ENCODE measurements at places on chromosomes 6 and 20. TPM values are rescaled to one million over a fixed set of nuclear protein-coding genes. Genes with fewer than 3 reads are reported as not detected.
A peak's percentile ranks its signal among the peaks of the same experiment; 100 is the strongest.

NCR2 gene
- total RNA-seq, result not detected

TXLNB gene
- 0.81 TPM for total RNA-seq

MAP7 gene
- 5.1 TPM for total RNA-seq

HLA-DQA2 gene
- total RNA-seq, result 1.4 TPM

LRRC73 gene
- total RNA-seq, result 0.54 TPM

CDC25B gene
- total RNA-seq, result 28.4 TPM

MOXD1 gene
- 17.3 TPM for total RNA-seq

FAM83C gene
- not detected for total RNA-seq

C6orf118 gene
- total RNA-seq, result not detected

RSPH3 gene
- 4.7 TPM for total RNA-seq

MLN gene
- total RNA-seq, result not detected

C6orf89 gene
- 53.6 TPM for total RNA-seq

DNA sequence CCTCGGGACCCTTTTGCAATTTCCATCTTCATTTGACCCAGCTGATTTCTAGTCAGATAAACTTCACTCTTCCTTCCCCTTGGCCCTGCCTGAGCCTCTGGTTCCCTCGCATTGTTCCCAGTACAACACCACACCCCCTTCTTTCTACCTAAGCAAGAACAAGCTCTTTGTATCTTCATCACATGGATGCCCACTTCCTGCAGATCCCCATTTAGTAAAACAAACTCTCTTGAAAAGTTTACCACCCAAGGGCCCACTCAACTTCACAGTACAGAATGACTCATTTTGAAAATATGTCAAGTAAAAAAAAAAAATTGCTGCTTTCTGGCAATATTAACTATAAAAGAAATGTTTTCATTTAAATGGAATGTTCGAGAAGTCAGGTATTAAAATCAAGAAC lies 5.2 kb downstream of the FAXC start:
- no peak overlapping the region for H3K4me3 ChIP-seq
- no peaks in the 10 kb centered on the region for H3K36me3 ChIP-seq
- no peak overlapping the region for H3K27ac ChIP-seq
- no peaks in the 10 kb centered on the region for H3K27me3 ChIP-seq
- no peaks in the 10 kb centered on the region for H3K4me1 ChIP-seq

DNA sequence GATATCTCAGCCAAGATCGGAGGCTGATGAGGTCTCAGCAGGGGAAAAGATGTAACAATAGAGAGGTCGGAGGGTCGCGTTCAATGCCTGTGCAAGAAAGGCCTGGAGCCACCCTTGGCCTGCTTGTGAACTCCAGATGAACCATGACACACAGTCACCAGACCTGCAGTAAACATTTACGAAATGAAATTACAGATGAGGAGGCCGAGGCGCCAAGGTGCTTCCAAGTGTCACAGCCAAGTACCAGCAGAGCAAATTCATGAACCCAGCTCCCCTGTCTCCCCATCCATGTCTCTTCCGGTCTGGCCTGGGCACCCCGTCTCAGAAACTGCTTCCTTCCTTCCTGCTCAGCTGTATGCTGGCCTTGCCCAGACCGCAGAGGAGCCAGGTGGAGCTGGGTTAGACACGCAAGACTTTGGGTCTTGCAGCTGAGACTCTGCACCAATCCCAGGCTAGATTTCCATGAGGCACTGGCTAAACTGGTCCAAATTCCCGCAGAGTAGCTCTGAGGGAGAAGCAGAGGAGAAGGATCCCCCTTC lies 48.1 kb downstream of the CHMP4B start:
- H3K36me3 ChIP-seq, result peaks cover 11% of the 10 kb centered on the region
- H3K4me3 ChIP-seq, result no peak overlapping the region
- H3K27me3 ChIP-seq, result no peaks in the 10 kb centered on the region
- no peak overlapping the region for H3K27ac ChIP-seq
- DNase-seq, result no peak

GRCh38 chr6:41355952-41356351 lies 20.5 kb downstream of the NCR2 start:
- H3K36me3 ChIP-seq, result no peaks in the 10 kb centered on the region
- DNase-seq, result no peak
- no peak overlapping the region for H3K27ac ChIP-seq
- H3K27me3 ChIP-seq, result no peaks in the 10 kb centered on the region
- H3K4me3 ChIP-seq, result no peak overlapping the region

GRCh38 chr6:8108031-8108660 lies 5.8 kb upstream of the EEF1E1 start:
- H3K36me3 ChIP-seq, result no peaks in the 10 kb centered on the region
- no peak for DNase-seq
- H3K4me3 ChIP-seq, result no peak overlapping the region

- peak overlapping the region; percentile 65 for H3K27ac ChIP-seq
- peaks cover 95% of the 10 kb centered on the region for H3K36me3 ChIP-seq
- no peaks in the 10 kb centered on the region for H3K27me3 ChIP-seq
- no peak for DNase-seq
- H3K4me1 ChIP-seq, result peaks cover 84% of the 10 kb centered on the region
- no peak overlapping the region for H3K4me3 ChIP-seq
Measured at GRCh38 chr20:49545572-49545971, 22.4 kb downstream of the PTGIS start.

DNA sequence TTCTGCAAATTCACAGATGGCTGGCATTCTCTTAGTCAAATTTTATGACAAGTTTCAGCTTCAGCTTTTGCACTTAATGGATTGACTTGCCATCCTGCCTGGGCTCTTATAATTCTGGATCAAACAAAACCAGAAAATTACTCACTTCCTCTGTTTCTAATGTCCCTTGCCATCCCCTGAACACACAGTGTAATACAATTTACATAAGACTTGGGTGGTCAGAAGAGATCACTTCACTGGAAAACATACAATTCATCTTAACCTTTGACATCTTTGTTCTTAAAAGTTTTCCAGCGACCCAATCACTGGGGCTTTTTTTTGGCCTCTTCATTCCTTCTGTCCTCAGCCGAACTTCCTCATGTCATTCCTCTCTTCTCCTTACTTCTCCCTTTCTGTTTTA lies 199.0 kb downstream of the ARHGAP18 start:
- H3K27me3 ChIP-seq, result no peaks in the 10 kb centered on the region
- no peak overlapping the region for H3K4me3 ChIP-seq
- H3K4me1 ChIP-seq, result no peaks in the 10 kb centered on the region
- no peak for DNase-seq
- H3K36me3 ChIP-seq, result peaks cover 6% of the 10 kb centered on the region
- H3K27ac ChIP-seq, result no peak overlapping the region

DNA sequence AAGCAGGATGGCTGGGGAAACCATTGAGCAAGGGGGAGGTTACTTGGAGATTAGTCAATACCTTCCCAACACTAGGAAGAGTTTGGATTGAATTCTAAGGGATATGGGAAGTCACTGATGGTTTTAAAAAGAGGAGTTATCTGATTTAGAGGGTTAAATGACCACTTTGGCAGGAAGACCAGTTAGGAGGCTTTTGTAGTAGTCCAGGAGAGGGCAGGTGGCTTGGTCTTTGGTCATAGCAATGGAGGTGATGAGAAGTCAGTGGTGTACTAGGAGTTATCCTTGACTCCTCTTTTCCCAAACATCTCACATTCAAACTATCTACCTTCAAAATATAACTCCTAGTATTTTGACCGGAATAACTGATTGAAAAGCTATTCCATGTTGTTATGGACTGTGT lies 644.1 kb downstream of the UTRN start:
- H3K27me3 ChIP-seq, result no peaks in the 10 kb centered on the region
- no peaks in the 10 kb centered on the region for H3K36me3 ChIP-seq
- H3K4me3 ChIP-seq, result no peak overlapping the region
- no peaks in the 10 kb centered on the region for H3K4me1 ChIP-seq
- no peak overlapping the region for H3K27ac ChIP-seq
- no peak for DNase-seq

- H3K36me3 ChIP-seq, result no peaks in the 10 kb centered on the region
- H3K27ac ChIP-seq, result peak overlapping the region; percentile 96
- peaks cover 16% of the 10 kb centered on the region for H3K4me1 ChIP-seq
- H3K4me3 ChIP-seq, result no peak overlapping the region
Measured at GRCh38 chr6:26022737-26023136, 60.1 kb downstream of the TRIM38 start.

- no peaks in the 10 kb centered on the region for H3K4me1 ChIP-seq
- no peaks in the 10 kb centered on the region for H3K27me3 ChIP-seq
- no peaks in the 10 kb centered on the region for H3K36me3 ChIP-seq
- no peak within 1 kb of the TSS for H3K4me3 ChIP-seq
- no peak for DNase-seq
Measured at GRCh38 chr6:41747256-41748101, at the start of gene PGC. PGC (minus strand) TSS chr6:41747397; CDS start chr6:41747334, 63 bp downstream.

DNA sequence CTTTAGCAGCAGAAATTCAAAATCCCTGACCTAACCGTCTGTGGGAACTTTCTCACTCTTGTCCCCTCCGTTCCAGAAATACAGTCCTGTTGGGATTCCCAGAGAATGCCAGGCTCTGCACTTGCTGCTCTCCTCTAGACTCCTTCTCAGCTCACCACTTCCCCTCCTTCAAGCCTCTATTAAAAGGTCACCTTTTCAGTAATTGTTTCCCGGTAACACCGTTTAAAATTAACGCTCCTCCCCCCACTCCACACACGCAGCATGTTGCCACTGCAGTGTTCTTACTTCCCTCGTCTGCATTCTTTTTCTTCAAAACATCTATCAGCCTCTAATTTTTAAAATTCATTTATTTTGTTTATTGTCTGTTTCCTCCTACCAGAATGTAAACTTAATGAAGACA lies 48.6 kb upstream of the LGSN start:
- DNase-seq, result no peak
- no peaks in the 10 kb centered on the region for H3K27me3 ChIP-seq
- no peaks in the 10 kb centered on the region for H3K4me1 ChIP-seq

GRCh38 chr6:37528541-37528940 lies 28.8 kb upstream of the CCDC167 start:
- H3K4me1 ChIP-seq, result no peaks in the 10 kb centered on the region
- no peaks in the 10 kb centered on the region for H3K36me3 ChIP-seq
- no peak for DNase-seq
- no peak overlapping the region for H3K27ac ChIP-seq

DNA sequence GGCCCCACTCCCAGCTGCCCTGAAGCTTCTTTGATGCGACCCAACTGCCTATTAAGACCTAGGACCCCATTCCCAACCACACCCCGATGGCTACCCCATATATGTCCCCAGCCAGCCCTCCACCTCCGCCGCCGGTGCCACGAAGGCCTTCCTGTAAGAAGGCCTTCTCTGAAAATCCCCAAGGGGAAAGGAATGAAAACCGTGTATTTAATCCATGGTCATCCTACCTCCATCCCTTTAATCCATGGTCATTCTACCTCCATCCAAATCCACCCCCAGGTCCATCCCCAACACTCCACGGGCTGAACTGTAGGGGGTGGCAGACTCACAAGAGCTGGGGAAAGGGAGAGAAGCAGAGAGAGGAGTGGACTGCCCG lies 545 bp upstream of the VSX1 start:
- H3K27ac ChIP-seq, result no peak overlapping the region
- H3K36me3 ChIP-seq, result no peaks in the 10 kb centered on the region
- DNase-seq, result no peak
- H3K4me1 ChIP-seq, result peaks cover 36% of the 10 kb centered on the region

DNA sequence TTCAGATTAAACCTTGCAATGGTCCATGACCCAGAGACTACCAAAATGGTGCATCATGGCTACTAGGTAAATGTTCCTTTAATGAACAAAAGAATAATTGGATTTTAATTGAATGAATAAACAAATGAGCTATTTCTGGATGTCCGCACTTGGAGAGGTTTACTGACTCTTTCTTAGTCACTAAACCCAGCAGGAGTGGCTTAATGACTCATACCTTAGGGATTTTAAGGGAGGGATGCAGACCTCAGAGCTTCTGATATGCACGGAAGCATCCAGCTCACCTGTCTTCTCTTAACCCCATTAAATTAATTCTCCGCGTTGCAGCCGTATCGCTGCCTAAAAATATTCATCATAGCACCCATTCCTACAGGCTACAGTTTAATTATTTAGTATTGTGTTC lies 970.0 kb upstream of the SLC35B3 start:
- H3K4me3 ChIP-seq, result no peak overlapping the region
- no peaks in the 10 kb centered on the region for H3K36me3 ChIP-seq
- no peaks in the 10 kb centered on the region for H3K27me3 ChIP-seq
- no peaks in the 10 kb centered on the region for H3K4me1 ChIP-seq
- H3K27ac ChIP-seq, result no peak overlapping the region

DNA sequence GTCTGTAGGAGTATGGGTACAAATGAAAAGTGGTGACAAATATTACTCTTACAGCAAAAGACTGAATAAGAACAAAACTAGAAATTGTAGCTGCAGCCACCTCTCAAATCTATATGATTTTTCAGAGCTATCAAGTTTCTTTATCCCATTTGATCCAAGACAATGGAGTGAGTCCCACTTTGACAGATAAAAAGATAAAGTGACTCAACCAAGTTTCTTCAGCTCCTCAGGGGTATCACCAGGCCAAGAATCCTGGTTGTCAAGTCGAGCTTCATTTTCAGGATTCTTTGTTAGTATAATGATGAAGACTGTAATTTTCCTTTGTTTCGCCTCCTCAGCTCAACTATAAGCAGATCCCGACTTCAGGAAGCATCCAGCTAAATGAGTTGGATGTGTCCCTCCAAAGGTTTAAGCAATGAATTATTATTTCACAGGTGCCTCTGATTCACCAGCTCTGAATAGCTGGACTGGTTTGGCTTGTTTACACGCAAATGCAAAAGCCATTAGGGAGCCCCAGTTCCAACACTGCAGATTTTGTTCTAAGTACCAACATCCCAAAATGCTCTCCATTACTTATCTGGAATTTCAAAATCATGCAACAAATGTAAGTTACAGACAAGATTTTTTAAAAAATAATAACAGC lies 238.9 kb downstream of the MAFB start:
- no peaks in the 10 kb centered on the region for H3K4me1 ChIP-seq
- no peaks in the 10 kb centered on the region for H3K36me3 ChIP-seq
- no peak overlapping the region for H3K27ac ChIP-seq
- no peak for DNase-seq
- H3K27me3 ChIP-seq, result no peaks in the 10 kb centered on the region
- H3K4me3 ChIP-seq, result no peak overlapping the region

GRCh38 chr20:16664020-16664419 lies 65.8 kb upstream of the SNRPB2 start:
- no peak for DNase-seq
- H3K27ac ChIP-seq, result no peak overlapping the region
- no peaks in the 10 kb centered on the region for H3K36me3 ChIP-seq
- H3K4me1 ChIP-seq, result no peaks in the 10 kb centered on the region
- H3K27me3 ChIP-seq, result no peaks in the 10 kb centered on the region
- H3K4me3 ChIP-seq, result no peak overlapping the region

DNA sequence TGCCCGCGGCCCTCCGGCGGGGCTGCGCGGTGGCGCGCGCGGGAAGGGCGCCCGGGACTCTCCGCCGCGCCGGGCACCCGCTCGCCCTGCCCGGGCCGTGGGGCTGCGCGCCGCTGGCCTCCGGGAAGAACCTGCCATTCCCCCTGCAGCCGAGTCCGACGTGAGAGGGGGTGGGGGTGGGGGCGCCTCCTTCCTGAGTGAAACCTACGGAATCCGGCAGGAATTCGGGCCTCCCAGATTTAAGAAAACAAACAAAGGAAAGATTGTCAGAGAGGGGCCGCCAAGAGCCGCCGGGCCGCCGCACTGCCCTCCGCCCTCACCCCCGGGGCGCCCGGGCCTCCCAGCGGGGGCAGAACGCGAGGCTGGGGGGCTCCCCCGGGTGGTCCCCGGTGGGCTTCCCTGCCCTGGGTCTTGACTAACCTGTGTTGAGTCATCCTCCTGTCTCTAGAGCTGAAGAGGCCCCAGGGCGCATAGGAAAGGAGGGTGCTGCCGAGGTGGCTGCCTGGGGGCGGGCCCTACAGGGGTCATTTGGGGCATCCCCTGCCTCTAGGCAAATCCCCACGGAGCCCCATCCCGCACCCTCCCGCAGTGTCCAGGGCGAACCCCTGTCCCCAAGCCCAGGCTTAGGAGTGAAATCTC lies 42.2 kb upstream of the FOXP4 start:
- H3K27me3 ChIP-seq, result no peaks in the 10 kb centered on the region
- peak overlapping the region; percentile 81 for H3K27ac ChIP-seq
- H3K4me1 ChIP-seq, result peaks cover 14% of the 10 kb centered on the region
- H3K4me3 ChIP-seq, result peak overlapping the region; percentile 77

Measured in thoracic aorta (tissue), 2 donors.